HepG2 (cell line): ENCODE measurements at places on chromosomes 2 and 18.

DNA sequence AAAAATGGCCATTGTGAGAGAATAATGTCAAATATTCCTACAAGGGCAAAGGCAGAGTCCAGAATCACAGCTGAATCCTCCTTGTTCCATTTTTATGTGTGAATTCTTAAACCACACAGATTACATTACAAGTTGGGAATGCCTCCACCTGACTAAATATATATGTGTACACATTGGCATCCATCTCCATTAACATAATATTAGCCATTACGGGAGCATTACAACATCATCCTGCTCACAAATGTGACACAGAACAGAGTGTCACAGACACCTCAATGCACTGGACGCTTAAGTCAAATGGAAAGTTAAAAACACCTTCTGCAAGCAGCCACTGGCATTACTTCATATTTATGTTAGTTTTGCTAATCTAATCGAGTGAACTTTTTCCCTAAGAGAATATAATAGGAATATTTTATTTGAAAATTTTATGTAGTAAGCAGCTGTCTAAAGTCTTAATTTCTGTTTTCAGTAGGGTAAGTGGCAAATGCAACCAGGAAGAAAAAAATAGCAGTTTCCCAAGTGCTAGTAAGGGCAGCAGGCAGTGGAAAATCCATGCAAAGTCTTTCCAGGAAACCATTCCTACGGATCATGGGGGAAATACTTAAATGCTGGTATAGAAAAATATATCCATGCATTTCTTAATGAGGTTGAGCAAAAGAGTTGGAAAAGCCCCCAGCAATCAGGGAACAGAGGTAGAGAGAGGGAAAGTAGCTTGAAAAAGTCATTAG, 255.6 kb downstream of the OSR1 start:
- DNase-seq: no peak

GRCh38 chr2:98803405-98804264, 72.7 kb upstream of the MGAT4A start:
- DNase-seq: no peak

- DNase-seq: peak; percentile 67
These were observed 48.8 kb downstream of the C2orf42 start for GRCh38 chr2:70141902-70142589.

DNA sequence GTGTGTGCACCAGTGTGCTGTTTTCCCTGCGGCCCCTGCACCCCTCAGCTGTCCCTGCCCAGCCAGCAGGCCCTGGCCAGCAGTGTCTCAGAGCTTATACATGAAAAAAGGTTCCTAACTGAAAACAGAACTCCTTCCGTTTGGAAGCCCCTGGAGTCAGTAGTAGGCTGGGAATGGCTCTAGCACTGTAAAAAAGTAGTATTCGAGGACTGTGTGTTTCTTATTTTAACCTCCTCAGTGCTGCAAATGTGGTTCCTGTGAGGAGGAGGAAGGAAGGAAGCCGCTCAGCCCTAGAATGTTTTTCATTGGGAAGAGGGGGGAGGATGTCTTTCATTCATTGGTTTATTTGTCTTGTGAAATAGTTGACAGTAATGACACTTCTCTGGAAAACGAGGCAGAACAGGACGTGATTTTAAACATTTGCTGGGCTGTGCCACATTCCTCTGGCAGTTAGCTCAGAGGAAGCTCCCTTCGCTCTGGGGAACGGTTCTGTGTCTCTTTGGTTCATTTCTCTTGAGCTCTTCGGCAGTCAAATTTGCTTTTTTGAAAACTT, 103.5 kb downstream of the SPTBN1 start:
- DNase-seq: peak; percentile 83
